ENCODE measurements at places on chromosomes 1 and 21.

DNA sequence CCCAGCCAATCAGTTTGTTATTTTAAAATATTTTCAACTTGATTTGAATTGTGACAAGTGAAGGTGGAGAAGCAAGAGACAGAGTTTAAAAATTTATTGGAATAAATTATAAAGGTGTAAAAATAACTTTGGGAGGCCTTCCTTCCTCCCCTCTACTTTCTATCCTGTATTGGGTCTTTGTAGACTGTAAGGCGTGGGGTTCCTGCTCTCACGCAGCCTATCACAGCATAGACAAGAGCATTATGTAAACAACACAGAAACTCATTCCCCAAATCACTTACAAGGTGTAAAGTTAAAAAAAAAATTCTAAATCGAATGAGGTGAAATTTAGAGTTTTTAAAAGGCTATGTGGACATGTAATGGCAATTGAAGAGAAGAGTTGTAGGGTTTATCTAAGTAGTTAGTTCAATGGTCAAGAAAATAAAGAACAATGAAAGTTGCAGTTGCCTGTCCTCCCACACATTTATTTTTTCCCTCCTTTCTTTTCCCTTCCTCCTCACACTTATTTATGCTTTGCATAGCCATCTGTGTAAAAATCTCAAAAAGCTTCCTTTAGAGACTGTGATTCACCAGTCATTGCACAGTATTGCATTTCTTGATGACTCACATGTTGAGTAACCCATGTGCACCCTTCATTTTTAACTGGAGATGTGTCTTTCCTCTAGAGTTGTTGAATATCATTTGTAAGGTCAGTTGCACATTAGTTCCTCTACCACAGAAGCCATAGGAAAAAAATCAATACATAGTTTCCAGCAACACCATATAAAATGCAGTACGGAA lies 242.2 kb downstream of the PTPRC start:
- no peaks in the 10 kb centered on the region for H3K27me3 ChIP-seq
- no peak overlapping the region for H3K27ac ChIP-seq
- H3K36me3 ChIP-seq: no peaks in the 10 kb centered on the region
- DNase-seq: no peak
- no peak overlapping the region for H3K4me3 ChIP-seq

GRCh38 chr1:12617901-12618660 lies at the start of gene DHRS3:
DHRS3 (minus strand) TSS chr1:12618210; CDS start chr1:12617348, 862 bp downstream.
- peak within 1 kb of the TSS; percentile 80 for H3K4me3 ChIP-seq
- H3K27ac ChIP-seq: no peak within 1 kb of the TSS
- no peaks in the 10 kb centered on the region for H3K27me3 ChIP-seq
- H3K4me1 ChIP-seq: peaks cover 6% of the 10 kb centered on the region
- H3K36me3 ChIP-seq: no peaks in the 10 kb centered on the region
- no peak for DNase-seq

DNA sequence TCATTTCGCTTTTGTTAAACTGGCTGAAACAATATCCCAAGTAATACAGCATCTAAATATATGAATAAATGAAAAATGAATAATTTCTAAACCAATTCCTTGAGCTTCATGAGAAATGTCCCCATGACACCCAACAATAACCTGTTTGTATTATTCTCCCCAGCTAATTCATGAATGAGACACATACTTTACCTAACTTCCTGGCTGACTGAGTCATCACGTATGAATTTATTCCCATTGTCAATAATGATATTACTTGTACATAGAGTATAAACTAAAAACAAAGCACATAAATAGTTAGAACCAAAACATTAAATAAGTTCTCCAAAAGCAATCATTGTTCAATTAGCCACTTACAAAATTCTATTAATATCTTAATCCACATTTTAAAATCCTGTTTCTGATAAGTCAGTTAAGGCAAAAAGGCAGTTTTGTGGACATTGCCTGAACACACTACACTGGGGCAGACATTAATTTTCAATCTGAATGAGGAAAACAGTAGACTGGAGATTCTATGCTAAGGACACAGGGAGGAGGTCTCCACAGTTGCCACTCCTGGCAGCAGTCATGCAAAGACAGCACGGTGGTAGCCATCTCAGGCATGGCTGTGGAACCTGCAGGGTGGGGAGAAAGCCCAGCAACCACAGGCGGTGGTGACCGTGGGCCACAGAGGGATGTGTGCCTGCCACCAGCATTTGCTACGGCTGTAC lies 48.2 kb downstream of the SLC9C2 start:
- H3K4me1 ChIP-seq: no peaks in the 10 kb centered on the region
- H3K27me3 ChIP-seq: no peaks in the 10 kb centered on the region
- H3K36me3 ChIP-seq: no peaks in the 10 kb centered on the region
- H3K27ac ChIP-seq: no peak overlapping the region
- H3K4me3 ChIP-seq: no peak overlapping the region

- no peaks in the 10 kb centered on the region for H3K27me3 ChIP-seq
- no peaks in the 10 kb centered on the region for H3K36me3 ChIP-seq
- H3K27ac ChIP-seq: no peak overlapping the region
- DNase-seq: no peak
- H3K4me1 ChIP-seq: no peaks in the 10 kb centered on the region
These were observed 12.4 kb upstream of the THRAP3 start for GRCh38 chr1:36211841-36212240.
